ENCODE measurements at places on chromosomes 11 and 22. TPM values are rescaled to one million over a fixed set of nuclear protein-coding genes. Genes with fewer than 3 reads are reported as not detected.

- DNase-seq: no peak
- H3K27me3 ChIP-seq: no peaks in the 10 kb centered on the region
- peaks cover 14% of the 10 kb centered on the region for H3K36me3 ChIP-seq
- H3K4me1 ChIP-seq: no peaks in the 10 kb centered on the region
- no peak overlapping the region for H3K27ac ChIP-seq
Measured at GRCh38 chr22:42799461-42800405, 57.3 kb downstream of the ARFGAP3 start.

DNA sequence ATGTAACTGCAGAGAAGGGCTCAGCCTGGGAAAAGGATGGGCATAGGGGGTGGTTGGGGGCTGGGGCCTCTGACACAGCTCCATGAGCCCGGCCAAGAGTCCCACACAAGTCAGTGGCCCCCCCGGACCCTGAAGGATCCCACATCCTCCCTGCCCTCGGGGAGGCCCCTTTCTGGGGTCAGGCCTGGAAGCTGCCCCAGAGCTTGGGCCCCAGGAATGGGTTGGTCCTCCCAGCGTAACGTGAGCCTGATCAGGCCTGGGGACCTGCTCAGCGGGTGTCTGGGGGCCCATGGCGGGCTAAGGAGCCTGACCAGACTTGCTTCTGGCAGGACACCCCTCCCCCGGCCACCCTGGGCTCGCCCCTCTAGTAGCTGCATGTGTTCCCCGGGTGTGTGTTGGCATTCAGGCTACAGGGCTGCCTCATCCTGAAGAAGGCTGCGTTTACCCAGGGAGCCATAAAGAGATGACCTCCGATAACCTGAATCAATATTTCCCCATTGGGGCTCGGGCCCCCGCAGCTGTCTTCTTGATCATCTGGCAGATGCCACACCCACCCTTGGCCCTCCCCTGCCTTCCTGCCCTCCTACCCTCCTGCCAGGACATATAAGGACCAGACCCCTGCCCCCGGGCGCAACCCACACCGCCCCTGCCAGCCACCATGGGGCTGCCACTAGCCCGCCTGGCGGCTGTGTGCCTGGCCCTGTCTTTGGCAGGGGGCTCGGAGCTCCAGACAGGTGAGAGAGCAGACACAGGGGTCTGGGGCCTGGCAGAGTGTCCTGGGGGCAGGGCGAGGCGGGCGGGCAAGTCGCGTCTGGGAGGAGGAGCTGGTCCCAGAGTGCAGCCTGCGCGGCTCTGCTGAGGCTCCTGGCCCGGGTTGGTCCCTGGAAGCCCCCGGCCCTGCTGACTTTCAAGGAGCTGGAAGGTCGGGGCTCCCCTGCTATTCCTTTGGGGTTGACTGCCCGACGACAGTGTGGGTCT, at the start of gene MUC2:
MUC2 (plus strand) TSS at position 631 of the 978 bp plus-strand sequence.
- no peaks in the 10 kb centered on the region for H3K27me3 ChIP-seq
- no peak within 1 kb of the TSS for H3K27ac ChIP-seq
- no peaks in the 10 kb centered on the region for H3K4me1 ChIP-seq
- H3K36me3 ChIP-seq: no peaks in the 10 kb centered on the region
- no peak within 1 kb of the TSS for H3K4me3 ChIP-seq

DNA sequence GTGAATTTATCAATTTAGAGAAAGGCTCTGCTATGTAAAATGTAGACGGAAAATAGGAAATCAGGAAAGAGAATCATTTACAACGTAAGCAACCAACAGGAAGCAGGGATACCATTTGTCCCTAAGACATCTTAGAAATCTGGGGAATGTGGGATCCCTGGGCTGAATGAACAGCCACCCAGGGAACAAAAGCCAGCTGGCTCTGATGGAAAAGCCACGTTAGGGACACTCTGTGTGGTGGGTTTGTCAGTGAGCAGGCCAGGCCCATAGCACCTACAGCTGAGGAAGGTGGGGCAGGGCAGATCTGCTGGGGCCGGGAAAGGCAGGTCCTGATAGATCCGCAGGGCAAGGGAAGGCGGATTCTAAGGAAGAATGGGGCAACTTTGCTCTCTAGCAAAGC, 87.1 kb upstream of the CSNK2A3 start:
- H3K36me3 ChIP-seq: no peaks in the 10 kb centered on the region
- H3K4me1 ChIP-seq: no peaks in the 10 kb centered on the region

Gene SIRT3
- 9.5 TPM for total RNA-seq

Gene LRRC10B
- 0.17 TPM for total RNA-seq
